Activated CD8-positive, alpha-beta T cell treated with anti-CD3 and anti-CD28 coated beads for 36 hours (primary cell): ENCODE measurements at places on chromosomes 2 and 18. TPM values are rescaled to one million over a fixed set of nuclear protein-coding genes. Genes with fewer than 3 reads are reported as not detected.

The IL1R2 gene
- 1.1 TPM for total RNA-seq

The ADAM23 gene
- total RNA-seq = 0.07 TPM

The MDH1B gene
- 0.56 TPM for total RNA-seq

The IL36RN gene
- total RNA-seq = not detected

The STAT4 gene
- total RNA-seq = 70.8 TPM

The DNAJC27 gene
- 6.6 TPM for total RNA-seq

The SLC16A14 gene
- 1.5 TPM for total RNA-seq

- DNase-seq = no peak
Observed at GRCh38 chr2:61439241-61440002, 31.5 kb downstream of the USP34 start.

DNA sequence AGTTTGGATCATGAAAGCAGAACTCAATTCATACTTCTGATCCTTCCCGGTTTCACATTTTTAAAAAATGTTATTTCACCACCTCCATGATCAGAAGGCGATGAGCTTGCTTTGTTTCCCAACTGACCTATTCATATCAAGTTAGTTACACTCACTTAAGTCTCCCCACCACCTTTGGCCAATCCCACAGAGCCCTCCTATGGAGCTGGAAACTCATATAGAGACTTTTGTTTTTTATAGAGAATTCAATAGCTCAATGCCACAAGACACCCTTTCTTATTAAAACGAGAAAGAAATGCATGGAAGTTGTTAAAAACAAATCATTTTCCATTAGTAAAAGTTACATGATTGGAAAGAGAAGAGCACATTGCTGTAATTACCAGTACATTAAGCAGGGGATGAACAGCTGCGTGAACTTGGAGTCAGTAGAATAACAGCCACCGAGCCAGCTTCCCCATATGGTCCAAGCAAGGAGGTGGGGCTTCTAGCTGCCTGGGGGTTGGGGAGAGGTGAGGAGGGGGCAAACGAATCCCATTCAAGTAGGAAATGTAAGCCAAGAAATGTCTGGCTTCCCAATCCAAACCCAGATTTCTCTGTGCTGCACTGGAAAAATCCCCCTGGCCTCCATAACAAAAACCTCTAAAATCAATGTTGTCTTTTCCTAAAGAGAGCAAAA, 614.5 kb downstream of the IRS1 start:
- DNase-seq = no peak

GRCh38 chr18:8858888-8859511, 153.6 kb downstream of the MTCL1 start:
- no peak for DNase-seq

DNA sequence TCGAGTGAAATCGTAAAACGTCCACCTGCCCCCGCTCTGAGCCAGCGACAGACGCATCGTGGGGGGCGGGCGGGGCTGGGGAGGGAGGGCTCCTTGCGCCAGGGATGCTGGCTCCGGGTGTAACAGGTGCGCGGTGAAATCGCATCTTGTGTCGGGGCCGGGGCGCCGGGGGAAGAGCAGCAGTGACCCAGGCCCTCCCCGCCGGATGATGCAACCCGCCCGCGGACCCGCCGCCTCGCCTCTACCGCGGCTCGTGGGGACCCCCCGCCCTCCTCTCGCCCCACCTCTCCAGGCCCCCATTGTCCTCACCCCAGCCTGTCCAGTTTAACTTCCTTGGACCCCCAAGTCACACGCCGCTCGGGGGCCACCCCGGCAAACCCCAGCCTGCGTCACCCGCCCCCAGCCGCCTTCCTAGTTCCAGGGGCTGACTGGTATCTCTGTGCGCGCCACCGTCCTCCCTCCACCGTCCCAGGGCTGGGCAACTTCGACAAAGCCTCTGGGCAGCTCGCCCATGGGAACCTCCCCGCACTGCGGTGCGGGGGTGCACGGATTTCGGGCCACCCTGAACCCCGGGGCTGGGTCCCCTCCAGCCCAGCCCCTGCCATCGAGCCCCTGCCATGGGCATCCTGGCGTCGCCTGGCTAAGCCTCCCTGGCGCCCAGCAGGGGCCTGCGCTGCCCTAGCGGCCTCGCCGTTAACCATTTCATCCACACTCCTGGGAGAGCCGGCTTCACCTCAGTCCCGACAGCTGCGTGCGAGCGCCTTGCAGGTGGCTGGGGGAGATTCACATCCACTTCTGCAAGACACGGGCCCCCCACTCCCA, 799 bp upstream of the KIF1A start:
- peak; percentile 74 for DNase-seq

DNA sequence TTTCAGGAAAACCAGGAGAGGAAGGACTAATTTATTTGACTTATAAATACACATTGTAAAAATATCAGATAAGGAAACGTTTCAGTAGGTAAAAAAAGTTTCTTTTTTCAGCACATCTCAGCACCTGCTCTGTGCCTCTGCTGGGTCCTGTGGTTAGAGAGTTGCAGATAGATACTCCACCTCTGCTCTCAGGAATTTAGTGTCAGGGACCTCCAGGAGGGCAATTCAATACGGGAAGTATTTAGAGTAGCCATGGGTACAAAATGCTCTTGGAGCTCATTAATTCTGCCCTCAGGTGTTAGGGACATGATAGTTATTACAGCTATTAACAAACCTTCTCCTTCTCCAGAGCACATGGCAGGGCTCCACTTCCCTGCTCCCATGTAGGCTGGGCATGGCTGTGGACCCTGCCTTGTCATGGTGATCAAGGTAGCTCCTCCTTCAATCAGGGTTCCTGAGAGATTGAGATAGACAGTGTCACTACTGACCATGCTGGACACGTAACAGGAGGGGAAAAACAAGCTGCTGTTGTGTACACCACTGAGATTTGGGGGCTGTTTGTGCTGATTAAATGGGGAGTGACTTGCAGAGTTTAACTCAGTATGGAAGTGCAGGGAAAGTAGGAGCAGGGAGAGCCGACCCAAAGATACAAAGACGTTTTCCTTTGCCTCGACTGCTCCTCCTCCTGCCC, 185.6 kb upstream of the COPS8 start:
- DNase-seq = no peak

DNA sequence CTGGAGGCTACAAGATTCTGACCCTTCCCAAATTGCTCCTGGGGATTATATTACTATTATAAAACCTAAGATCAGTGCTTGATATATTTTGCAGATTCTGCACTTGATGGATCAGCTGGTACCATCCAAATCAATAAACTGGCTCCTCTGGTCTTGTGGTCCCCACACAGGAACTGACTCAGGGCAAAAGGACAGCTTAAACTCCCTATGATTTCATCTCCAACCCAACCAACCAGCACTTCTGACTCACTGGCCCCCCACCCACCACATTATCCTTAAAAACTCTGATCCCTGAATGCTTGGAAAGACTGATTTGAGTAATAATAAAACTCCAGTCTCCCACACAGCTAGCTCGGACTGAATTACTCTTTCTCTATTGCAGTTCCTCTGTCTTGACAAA, 82.1 kb downstream of the TMEM163 start:
- DNase-seq = no peak

GRCh38 chr2:14790041-14790640, 157.6 kb downstream of the LRATD1 start:
- DNase-seq = no peak

DNA sequence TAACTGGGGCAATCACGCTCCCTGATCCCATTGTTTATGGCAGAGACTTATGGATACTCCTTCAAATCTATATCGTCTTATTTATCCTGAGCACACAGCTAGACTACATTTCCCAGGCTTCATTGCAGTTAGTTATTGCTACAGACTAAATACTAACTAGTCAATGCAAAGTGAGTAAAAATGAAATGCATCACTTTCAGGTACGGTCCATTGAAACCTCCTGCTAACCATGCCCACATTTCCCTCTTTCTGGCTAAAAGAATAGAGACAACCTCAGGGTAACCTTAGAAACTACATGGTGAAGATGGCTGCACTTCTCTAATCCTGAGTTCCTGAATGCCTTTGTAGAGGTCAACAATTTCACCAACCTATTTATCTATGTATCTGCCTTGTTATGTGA, 437.4 kb downstream of the EPHA4 start:
- no peak for DNase-seq

GRCh38 chr2:161780881-161781280, 156.7 kb downstream of the SLC4A10 start:
- no peak for DNase-seq

DNA sequence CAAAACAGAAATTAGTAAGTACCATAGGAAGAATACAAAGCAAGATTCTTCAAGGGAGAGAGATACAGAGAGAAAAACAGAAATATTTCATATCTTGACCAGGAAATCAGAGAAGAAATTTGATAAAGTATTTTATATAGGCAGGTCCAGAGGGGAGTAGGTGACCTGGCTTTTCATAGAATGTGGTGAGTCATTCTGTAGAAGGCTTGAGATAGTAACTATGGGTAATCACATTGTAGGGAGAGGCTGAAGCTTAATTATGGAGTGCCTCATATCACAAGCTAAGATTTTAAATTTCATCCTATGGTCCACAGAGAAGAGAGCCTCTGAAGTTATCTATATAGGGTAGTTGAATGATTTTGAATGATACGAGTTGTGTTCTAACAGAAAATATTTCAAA, 195.0 kb upstream of the CYRIA start:
- DNase-seq = no peak

GRCh38 chr2:232573771-232574435, 23.4 kb downstream of the EIF4E2 start:
- no peak for DNase-seq

- no peak for DNase-seq
Observed at GRCh38 chr2:4576075-4576474, 872.7 kb downstream of the DCDC2C start.

DNA sequence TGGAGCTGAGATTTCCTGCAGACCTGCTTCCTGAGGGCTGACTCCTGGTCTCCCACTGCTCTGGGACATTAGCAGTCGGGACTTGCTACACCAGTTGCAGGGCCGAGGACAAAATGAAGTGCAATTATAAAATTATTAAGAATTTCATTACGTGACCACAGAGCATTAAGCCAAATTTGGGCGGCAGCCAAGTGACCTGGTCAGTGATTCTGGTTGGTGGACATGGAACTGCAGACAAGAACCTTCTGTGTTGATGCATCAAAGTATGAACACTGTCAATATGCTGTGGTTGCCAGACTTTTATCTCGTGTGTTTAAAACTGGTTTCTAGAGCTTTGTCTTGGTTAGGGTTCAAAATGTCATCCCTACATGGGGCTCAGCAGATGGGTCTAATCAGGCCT, 24.8 kb downstream of the SH3RF3 start:
- no peak for DNase-seq

DNA sequence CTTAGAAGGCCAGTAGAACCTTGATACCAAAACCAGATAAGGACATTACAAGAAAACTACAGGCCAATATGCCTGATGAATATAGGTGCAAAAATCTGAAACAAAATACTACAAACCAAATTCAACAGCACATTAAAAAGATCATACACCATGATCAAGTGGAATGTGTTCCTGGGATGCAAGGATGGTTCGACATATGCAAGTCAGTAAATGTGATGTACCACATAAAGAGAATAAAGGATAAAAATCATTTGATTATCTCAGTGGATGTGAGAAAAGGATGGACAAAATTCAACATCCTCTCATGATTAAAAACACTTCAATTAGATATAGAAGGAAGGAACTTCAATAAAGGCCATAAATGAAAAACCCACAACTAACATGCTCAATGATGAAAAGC, 129.6 kb downstream of the RTN4 start:
- DNase-seq = no peak

DNA sequence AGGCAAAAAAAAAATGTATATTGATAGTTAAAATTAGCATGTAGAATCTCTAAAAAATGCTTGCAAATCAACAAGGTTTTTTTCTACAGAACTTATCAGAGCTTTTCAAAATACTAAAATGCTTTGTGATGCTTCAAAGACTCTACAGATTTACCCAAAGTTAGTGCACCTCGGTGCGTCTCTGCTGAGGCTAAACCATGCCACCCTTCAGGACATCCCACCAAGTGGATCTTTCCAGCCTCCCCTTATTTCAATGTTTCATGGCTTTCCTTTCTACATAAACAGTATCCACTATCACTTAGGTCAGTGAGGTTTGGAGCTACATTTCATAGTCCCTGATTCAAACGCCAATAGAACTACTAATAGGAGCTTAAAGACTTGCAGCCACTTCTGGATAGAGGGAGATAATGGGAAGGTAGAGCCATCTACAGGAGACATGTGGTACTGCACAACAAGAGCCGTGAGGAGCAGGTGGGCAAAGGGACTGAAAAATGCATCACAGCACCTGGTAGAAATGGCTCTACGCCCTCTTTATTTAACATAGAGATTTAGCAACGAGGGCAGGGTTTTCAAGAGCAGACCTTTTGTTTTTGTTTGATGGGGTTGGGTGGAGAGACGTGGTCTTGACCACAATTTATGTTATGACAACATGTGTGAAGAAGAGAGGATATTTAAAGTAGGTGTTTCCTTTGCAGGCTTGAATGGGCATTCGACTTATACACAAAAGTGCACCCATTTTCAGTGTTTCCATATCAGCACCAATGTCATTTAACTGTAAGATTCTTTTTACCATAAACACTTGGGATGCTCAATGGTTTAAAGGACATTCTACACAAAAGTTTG, 56.1 kb upstream of the SLC35G4 start:
- peak; percentile 53 for DNase-seq

GRCh38 chr2:148885988-148886387, 11.0 kb downstream of the KIF5C start:
- DNase-seq = no peak

DNA sequence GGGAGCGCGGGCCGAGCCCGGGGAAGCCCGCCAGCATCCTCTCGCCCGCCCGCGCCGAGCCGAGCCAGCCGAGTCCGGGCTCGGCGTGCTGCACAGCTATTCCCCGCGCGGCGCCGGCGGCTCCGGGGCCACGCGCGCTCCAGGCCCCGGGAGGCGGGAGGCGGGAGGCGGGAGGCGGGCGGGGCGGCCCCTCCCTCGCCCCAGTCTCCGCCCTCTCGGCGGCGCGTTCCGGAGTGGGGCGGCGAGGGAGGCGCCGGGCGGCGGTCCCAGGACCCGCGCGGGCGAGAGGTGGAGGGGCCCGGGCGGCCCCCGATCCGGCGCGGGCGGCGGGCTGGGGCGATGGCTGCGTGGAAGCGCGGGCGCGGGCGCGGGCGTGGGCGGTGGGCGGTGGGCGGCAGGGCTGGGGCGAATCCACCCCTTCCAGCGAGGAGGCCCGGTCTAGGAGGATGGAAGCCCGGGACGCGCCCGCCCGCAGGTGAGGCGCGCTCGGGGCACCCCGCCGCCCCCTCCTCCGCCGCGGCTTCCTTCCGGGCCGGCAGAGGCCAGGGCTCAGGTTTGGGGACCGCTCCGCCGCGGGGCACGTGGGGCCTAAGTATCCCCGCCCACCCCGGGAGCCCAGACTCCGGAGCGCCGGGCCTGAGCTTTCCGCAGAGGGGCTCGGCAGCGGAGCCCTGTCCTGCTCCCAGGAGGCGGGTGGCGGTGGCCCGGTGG, at the start of gene ADCY3:
Gene ADCY3, minus strand, starts transcription at position 140 of the 711 bp plus-strand sequence. CDS start 1,250 bp downstream, outside the sequence.
- DNase-seq = peak; percentile 78

DNA sequence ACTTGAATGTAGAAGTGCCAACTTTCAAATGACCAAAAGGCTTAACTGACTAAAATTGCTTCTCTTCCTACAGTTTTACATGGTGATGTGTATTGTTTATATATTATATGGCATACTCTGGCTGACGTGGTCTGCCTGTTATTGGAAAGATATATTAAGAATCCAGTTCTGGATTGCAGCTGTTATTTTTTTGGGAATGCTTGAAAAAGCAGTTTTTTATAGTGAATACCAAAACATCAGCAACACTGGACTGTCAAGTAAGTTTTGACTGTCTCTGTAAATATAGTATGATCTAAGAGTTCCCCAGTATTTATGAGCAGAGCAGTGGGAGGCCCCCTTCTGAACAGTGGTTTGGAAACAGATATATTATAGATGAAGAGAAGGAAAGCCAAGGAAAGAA, 26.2 kb downstream of the TMEM87B start:
- no peak for DNase-seq
